Activated T-helper 2 cell treated with anti-CD3 and anti-CD28 coated beads, Interferon-gamma antibody, Interleukin-2, Interleukin-4, amounts not matched to agents 10 μg/mL and 5 μg/mL and 100 μg/mL, durations not matched to agents 14 hours and 24 hours and 36 hours (primary cell): ENCODE measurements at places on chromosomes 2 and 18. TPM values are rescaled to one million over a fixed set of nuclear protein-coding genes. Genes with fewer than 3 reads are reported as not detected.

Gene L3MBTL4
- total RNA-seq, result 0.05 and 0.11 TPM in 2 replicates

DNA sequence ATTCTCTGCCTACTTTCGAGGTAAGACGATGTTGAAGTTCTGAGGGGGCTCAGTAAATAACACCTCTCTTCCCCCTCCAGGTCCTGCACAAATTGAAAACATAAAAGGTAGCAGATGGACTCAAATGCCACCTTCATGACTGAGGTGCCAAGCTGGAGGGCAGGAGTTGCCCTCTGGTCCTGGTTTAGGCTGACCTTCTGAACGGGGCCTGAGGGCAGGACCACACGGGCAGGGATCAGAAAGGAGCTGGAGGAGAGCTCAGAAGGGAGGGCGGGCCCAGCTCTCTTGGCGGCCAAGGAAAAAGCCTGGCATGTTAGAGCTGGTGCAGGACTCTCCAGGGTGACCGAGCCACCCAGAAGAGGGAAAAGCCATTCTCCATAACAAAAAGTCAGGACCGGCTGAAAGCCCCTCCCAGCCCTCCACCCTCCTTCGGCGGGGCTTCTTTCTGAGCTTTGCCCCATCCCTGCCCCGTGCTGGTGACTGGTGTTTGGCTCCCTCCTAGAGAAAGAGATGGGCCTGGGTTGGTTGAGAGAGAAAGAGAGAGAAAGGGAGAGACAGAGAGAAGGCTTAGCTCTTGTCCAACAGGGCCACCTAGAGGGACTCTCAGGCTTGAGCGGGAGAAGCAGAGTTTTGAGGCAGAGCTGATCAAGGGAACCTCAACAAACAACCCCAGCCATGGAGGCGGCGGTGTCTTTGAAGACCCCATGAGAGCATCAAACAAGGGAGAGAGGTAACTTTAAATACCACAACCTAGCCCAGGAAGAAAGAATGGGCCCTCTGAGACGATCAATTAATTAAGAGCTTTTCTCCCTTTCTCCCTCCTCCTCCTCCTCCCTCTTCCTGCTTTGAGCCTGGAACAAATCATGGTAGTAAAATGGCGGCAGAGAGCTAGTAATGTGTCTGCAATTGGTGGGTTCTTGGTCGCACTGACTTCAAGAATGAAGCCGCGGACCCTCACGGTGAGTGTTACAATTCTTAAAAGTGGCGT lies 50.8 kb downstream of the WIPF1 start:
- H3K4me1 ChIP-seq, result peaks cover 2% of the 10 kb centered on the region
- no peak overlapping the region for H3K4me3 ChIP-seq
- DNase-seq, result peak; percentile 31
- no peaks in the 10 kb centered on the region for H3K36me3 ChIP-seq
- H3K27ac ChIP-seq, result no peak overlapping the region

Gene ZNF236
- total RNA-seq, result 19.8 and 22.9 TPM in 2 replicates

DNA sequence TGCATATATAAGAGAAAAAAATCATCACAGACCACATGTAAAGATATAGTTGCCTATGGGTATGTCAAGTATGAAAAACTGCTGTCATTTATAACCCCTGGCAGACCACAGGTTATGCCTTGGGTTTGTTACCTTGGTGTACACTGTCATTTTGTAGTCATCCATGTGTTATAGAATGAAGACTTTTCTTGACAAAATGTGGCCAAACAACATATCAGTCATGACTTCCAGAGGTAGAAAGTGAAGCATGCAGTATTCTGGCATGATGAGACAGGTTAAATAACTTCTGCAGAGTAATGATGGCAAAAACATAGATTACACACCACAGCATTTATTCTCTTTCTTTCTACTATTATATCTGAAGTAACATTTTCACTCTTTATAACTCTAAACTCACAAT lies 74.9 kb upstream of the NEUROD1 start:
- H3K4me1 ChIP-seq, result no peaks in the 10 kb centered on the region
- peaks cover 53% of the 10 kb centered on the region for H3K27me3 ChIP-seq
- no peak overlapping the region for H3K4me3 ChIP-seq
- no peaks in the 10 kb centered on the region for H3K36me3 ChIP-seq
- no peak overlapping the region for H3K27ac ChIP-seq

Gene SALL3
- total RNA-seq, result not detected in 2 replicates

- DNase-seq, result no peak
- no peak overlapping the region for H3K27ac ChIP-seq
- no peak overlapping the region for H3K4me3 ChIP-seq
These were observed 36.4 kb downstream of the CTIF start for GRCh38 chr18:48575301-48575657.

Gene TTN
- total RNA-seq, result 3.3 and 3.7 TPM in 2 replicates

DNA sequence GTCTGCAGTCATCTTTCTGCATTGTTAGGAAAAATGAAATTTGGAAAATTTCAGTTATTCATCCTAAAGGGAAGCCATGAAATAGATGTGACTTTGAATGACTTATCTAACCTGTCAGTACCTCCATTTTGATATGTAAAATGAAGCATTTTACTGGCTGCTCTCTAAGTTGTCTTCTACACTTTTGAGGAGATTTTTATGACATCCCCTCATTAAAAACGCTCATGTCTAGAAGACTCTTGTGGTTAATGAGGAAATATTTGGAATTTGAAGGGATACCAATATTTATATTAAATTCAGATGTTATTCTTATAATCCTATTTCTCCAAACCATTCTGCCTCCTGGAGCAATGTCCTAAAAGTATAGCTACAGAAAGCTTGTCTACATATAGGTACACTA lies 73.8 kb upstream of the THUMPD2 start:
- H3K36me3 ChIP-seq, result no peaks in the 10 kb centered on the region
- peaks cover 21% of the 10 kb centered on the region for H3K27me3 ChIP-seq
- H3K27ac ChIP-seq, result no peak overlapping the region
- no peak overlapping the region for H3K4me3 ChIP-seq

DNA sequence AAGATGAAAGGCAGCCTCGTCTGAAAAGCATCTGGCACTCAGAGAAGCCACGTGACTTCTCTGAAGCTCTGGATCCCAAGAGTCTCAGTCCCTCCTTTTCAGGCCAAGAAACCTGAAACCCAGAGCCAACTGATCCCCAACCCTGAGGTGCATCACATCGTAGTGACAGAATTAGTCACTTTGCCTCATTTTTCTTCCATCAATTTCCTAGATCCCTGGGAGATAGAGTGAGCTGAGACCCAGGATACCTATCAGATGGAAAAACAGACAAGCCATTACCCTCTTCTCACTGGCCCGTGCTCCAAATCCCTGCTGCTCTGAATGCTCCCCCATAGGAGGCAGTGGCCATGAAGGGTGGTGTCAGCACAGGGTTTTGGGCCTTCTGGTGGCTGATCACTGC lies 113.1 kb downstream of the ALK start:
- no peak overlapping the region for H3K4me3 ChIP-seq
- H3K27me3 ChIP-seq, result peaks cover 2% of the 10 kb centered on the region
- no peaks in the 10 kb centered on the region for H3K4me1 ChIP-seq
- DNase-seq, result no peak
- H3K27ac ChIP-seq, result no peak overlapping the region
- no peaks in the 10 kb centered on the region for H3K36me3 ChIP-seq

Gene TCF4
- total RNA-seq, result 5.5 and 8.4 TPM in 2 replicates

DNA sequence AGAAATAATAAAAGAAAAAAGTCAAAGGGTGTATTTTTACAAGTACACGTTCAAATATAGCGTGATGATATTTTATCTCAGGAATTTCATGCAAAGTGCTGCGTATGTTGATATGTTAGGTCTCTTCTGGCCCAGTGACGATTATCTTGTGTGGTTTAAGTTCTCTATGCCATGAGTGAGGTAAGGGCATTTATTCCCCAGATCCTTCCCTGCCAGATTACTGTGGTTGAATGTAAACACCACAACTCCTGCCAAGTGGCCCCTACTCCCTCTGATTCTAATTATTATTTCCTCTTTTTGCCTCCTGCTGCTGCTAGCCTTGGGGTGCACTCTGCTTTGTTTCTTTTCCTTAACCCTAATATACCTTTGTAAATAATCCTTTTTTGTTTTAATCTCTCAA lies 12.2 kb downstream of the SCN2A start:
- no peak overlapping the region for H3K27ac ChIP-seq
- H3K4me3 ChIP-seq, result no peak overlapping the region
- H3K27me3 ChIP-seq, result peaks cover 7% of the 10 kb centered on the region
- H3K36me3 ChIP-seq, result no peaks in the 10 kb centered on the region
- no peaks in the 10 kb centered on the region for H3K4me1 ChIP-seq

GRCh38 chr18:74290021-74290420 lies 1.7 kb downstream of the CYB5A start:
- peaks cover 5% of the 10 kb centered on the region for H3K4me1 ChIP-seq
- no peak overlapping the region for H3K27ac ChIP-seq
- H3K27me3 ChIP-seq, result peaks cover 18% of the 10 kb centered on the region
- no peak overlapping the region for H3K4me3 ChIP-seq
- peaks cover 4% of the 10 kb centered on the region for H3K36me3 ChIP-seq
- no peak for DNase-seq

GRCh38 chr2:10993001-10993481 lies 81.3 kb downstream of the KCNF1 start:
- no peak overlapping the region for H3K27ac ChIP-seq
- no peaks in the 10 kb centered on the region for H3K4me1 ChIP-seq
- no peaks in the 10 kb centered on the region for H3K27me3 ChIP-seq
- no peaks in the 10 kb centered on the region for H3K36me3 ChIP-seq
- no peak for DNase-seq

Gene SERPINB8
- 19.0 and 21.0 TPM in 2 replicates for total RNA-seq

DNA sequence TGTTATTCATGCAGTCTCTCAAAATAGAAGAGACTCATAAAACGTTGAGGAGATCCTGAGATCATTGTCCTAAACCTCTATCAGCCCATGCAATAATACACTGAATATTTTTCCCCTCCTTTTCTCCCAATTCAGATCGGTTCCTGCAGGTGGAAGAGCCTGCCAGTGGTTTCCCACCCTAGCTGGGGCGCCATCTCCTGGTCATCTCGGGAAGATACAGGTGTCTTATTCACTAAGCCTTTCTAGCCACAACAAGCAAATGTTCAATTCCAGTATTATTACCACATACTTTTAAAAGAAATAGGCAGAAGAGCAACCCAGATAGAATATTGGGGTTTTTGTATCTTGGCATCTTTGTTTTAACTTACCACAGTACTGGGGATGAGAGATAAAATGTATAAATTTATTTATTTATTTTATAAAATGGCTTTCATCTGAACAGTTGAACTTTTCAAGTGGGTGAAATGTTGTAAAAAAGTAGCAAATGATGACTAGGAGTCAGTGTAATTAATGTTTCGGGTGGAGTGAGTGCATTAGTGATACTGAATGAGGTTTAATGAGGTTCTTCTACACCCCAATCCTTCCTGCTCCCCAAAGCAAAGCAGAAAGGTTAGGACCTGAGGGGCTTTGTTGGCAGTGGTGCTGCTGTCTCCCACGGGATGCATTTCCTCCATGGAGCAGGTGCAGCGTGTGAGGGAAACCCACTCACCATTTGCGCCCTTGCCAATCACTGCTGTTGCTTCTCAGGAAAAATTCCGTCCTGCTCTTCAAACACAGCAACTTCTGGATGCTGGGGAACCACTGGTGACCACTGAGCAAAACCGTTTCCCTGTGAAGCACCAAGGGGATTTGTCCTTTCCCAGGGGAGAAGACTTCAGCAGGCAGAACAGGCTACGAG lies 147.1 kb upstream of the FHL2 start:
- H3K4me1 ChIP-seq, result peaks cover 4% of the 10 kb centered on the region
- H3K36me3 ChIP-seq, result no peaks in the 10 kb centered on the region
- peaks cover 14% of the 10 kb centered on the region for H3K27me3 ChIP-seq
- H3K27ac ChIP-seq, result no peak overlapping the region
- no peak overlapping the region for H3K4me3 ChIP-seq
- DNase-seq, result peak; percentile 42

Gene CREG2
- total RNA-seq, result not detected in 2 replicates

- no peak overlapping the region for H3K27ac ChIP-seq
- no peak for DNase-seq
- no peaks in the 10 kb centered on the region for H3K36me3 ChIP-seq
- no peak overlapping the region for H3K4me3 ChIP-seq
These were observed 126.3 kb downstream of the FAM168B start for GRCh38 chr2:130966775-130967490.

Gene TMEM37
- total RNA-seq, result 0.14 TPM in 1 of 2 replicates, not detected in the other

GRCh38 chr2:218444692-218445357 lies 25.9 kb downstream of the VIL1 start:
- DNase-seq, result no peak
- no peak overlapping the region for H3K4me3 ChIP-seq
- peaks cover 8% of the 10 kb centered on the region for H3K4me1 ChIP-seq
- no peaks in the 10 kb centered on the region for H3K27me3 ChIP-seq
- H3K36me3 ChIP-seq, result peaks cover 26% of the 10 kb centered on the region

Gene STRN
- total RNA-seq, result 27.7 and 29.7 TPM in 2 replicates

Gene SIX3
- 0.25 and 0.34 TPM in 2 replicates for total RNA-seq

Gene TOGARAM2
- 3.0 and 4.0 TPM in 2 replicates for total RNA-seq

DNA sequence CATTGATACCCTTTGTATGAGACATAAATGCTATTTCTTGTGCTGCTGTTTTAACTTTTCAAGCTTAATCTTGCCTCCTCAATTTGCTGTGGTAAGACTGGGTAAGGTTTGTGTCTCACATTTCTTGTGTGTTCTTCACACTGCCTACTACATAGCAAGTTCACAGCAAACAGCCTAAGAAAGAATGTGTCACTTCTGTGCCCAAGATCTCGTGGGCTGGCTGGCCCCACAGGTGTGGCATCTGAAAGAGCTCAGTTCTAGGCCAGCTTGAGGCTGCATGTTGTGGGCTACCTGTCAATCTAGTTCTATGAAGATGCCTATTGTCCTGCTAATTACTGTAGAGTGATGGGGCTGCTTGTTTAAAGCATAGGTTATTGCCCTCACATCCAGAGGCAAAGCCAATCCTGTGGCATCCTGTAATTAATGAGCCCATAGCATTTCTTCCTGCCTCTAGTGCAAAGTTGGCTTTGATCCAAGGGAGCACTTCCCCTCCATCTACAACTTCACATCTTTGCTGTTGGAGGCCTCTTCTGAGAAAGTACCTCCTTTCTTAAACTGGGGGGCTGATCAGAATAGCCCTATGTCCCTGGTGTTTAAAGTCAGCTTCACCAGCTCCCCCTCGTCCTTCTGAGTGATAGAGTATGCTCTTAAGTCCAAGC lies 40.9 kb upstream of the ASPRV1 start:
- H3K27me3 ChIP-seq, result no peaks in the 10 kb centered on the region
- no peak overlapping the region for H3K27ac ChIP-seq
- H3K4me1 ChIP-seq, result peaks cover 14% of the 10 kb centered on the region
- H3K36me3 ChIP-seq, result no peaks in the 10 kb centered on the region
- DNase-seq, result no peak

DNA sequence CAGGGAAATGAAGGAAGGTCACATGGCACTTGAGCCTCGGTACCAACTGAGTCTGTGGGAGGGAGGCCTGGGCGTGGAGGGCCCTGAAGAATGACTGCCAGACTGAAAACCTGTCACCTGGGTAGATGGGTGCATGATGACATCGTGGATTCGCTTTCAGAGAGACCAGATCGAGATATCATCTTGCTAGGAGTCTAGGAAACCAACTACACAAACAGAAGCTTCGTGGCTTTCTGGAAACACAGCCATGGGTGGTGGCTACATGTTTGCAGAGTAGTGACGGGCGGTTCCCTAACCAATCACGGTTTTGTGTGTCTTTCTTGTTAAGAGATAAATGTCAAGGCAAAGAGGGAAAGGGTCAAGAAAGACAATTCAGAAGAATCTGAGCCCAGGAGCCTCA lies 155.0 kb downstream of the EIPR1 start:
- peak; percentile 65 for DNase-seq
- peaks cover 48% of the 10 kb centered on the region for H3K4me1 ChIP-seq

Gene CYP27C1
- not detected in 2 replicates for total RNA-seq

- no peak overlapping the region for H3K4me3 ChIP-seq
- DNase-seq, result no peak
- H3K27me3 ChIP-seq, result no peaks in the 10 kb centered on the region
- no peaks in the 10 kb centered on the region for H3K36me3 ChIP-seq
- no peaks in the 10 kb centered on the region for H3K4me1 ChIP-seq
- no peak overlapping the region for H3K27ac ChIP-seq
These were observed 263.3 kb downstream of the TFCP2L1 start for GRCh38 chr2:121021685-121022084.

GRCh38 chr2:226057914-226058313 lies 658.4 kb downstream of the NYAP2 start:
- H3K27me3 ChIP-seq, result no peaks in the 10 kb centered on the region
- no peaks in the 10 kb centered on the region for H3K36me3 ChIP-seq
- no peaks in the 10 kb centered on the region for H3K4me1 ChIP-seq
